ENCODE measurements at places on chromosomes 7 and 10.
A peak's percentile ranks its signal among the peaks of the same experiment; 100 is the strongest.

GRCh38 chr10:87850742-87851205 is 12.6 kb downstream of the KLLN start:
- no peaks in the 10 kb centered on the region for H3K36me3 ChIP-seq
- H3K4me1 ChIP-seq, result no peaks in the 10 kb centered on the region
- no peak for DNase-seq
- no peaks in the 10 kb centered on the region for H3K27me3 ChIP-seq
- no peak overlapping the region for H3K27ac ChIP-seq

- no peaks in the 10 kb centered on the region for H3K4me1 ChIP-seq
- no peak for DNase-seq
- H3K4me3 ChIP-seq, result no peak overlapping the region
- H3K27me3 ChIP-seq, result no peaks in the 10 kb centered on the region
Measured at GRCh38 chr7:25790963-25791362, 361.0 kb upstream of the NFE2L3 start.

- no peak overlapping the region for H3K27ac ChIP-seq
- H3K36me3 ChIP-seq, result peaks cover 8% of the 10 kb centered on the region
- no peaks in the 10 kb centered on the region for H3K27me3 ChIP-seq
- H3K4me3 ChIP-seq, result no peak overlapping the region
- peak; percentile 43 for DNase-seq
Measured at GRCh38 chr7:155738652-155739537, 73.4 kb downstream of the SHH start.

- H3K36me3 ChIP-seq, result no peaks in the 10 kb centered on the region
- H3K4me3 ChIP-seq, result no peak overlapping the region
- H3K27me3 ChIP-seq, result no peaks in the 10 kb centered on the region
- H3K27ac ChIP-seq, result no peak overlapping the region
- H3K4me1 ChIP-seq, result no peaks in the 10 kb centered on the region
- no peak for DNase-seq
Measured at GRCh38 chr10:122774231-122774630, 71.4 kb downstream of the CUZD1 start.

GRCh38 chr10:114349522-114350215 is 54.6 kb downstream of the AFAP1L2 start:
- no peaks in the 10 kb centered on the region for H3K4me1 ChIP-seq
- no peak for DNase-seq
- no peak overlapping the region for H3K4me3 ChIP-seq
- H3K27me3 ChIP-seq, result no peaks in the 10 kb centered on the region
- peak overlapping the region; percentile 54 for H3K27ac ChIP-seq

GRCh38 chr7:80370587-80370986 is 141.3 kb downstream of the GNAT3 start:
- no peaks in the 10 kb centered on the region for H3K4me1 ChIP-seq
- H3K4me3 ChIP-seq, result no peak overlapping the region
- no peak overlapping the region for H3K27ac ChIP-seq

- H3K4me1 ChIP-seq, result no peaks in the 10 kb centered on the region
- no peak overlapping the region for H3K4me3 ChIP-seq
- H3K27me3 ChIP-seq, result no peaks in the 10 kb centered on the region
- H3K27ac ChIP-seq, result no peak overlapping the region
- DNase-seq, result no peak
- H3K36me3 ChIP-seq, result no peaks in the 10 kb centered on the region
Measured at GRCh38 chr10:3422282-3422681, 249.7 kb upstream of the PITRM1 start.

DNA sequence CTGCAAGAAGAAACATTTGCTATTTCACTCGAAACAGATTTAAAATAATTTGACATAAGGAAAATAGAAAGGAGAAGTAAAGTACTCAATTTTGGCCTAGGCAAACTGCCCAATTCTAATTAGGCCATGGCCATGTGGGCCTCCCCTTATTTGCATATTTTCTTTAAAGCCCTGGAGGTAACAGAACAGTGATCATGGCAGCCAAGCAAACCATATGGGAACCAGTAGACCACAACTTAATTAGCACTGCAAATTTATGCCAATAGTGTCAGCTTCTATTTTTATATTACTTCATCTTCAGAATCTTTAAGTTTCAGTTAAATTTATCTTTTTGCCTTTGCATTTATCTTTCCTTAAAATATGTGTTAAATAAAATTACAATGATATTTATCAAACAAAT is 63.3 kb upstream of the THSD7A start:
- H3K4me3 ChIP-seq, result no peak overlapping the region
- H3K27me3 ChIP-seq, result no peaks in the 10 kb centered on the region
- H3K36me3 ChIP-seq, result no peaks in the 10 kb centered on the region

GRCh38 chr10:33320288-33320687 is 14.2 kb downstream of the NRP1 start:
- H3K27ac ChIP-seq, result no peak overlapping the region
- H3K4me1 ChIP-seq, result no peaks in the 10 kb centered on the region
- no peak overlapping the region for H3K4me3 ChIP-seq
- DNase-seq, result no peak

DNA sequence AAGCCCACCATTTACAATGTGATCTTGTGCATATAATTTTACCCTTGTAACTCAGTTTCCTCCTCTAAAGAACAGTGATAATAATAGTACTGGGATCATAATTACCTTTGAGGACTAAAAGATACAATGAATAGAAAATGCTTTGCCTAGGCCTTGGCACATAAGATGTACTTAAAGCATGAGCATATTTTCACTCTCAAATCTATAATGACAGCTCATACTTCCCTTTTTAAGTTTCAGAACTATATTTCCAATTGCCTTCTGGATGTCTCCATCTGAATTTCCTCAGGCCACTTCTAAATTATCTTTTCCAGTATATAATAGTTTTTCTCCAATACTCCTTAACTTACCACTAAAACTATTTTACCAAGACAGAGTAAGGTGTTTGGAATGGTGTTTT is 13.3 kb upstream of the ITGB8 start:
- H3K27ac ChIP-seq, result no peak overlapping the region
- H3K4me3 ChIP-seq, result no peak overlapping the region
- no peaks in the 10 kb centered on the region for H3K4me1 ChIP-seq
- DNase-seq, result no peak

All from breast epithelium (tissue), 4 donors.